Activated CD4-positive, alpha-beta T cell treated with anti-CD3 and anti-CD28 coated beads for 24 hours (primary cell): ENCODE measurements at places on chromosomes 7 and 10.

DNA sequence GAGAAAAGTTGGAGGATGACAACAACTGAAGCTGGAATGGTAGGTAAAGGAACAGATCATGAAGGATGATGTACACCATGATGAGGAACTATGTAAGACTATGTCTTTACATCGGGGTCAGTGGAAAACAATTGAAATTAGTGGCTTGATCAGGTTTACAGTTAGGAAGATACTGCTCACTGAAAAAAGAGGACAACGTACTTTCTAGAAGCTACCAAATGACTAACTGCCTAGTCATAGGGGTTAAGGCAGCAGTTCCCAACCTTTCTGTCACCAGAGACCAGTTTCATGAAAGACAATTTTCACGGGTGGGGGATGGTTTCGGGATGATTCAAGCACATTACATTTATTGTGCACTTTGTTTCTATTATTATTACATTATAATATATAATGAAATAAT is 91.6 kb upstream of the ANKRD1 start:
- no peak for DNase-seq

GRCh38 chr10:62708569-62708968 is 96.0 kb upstream of the ADO start:
- DNase-seq = no peak

DNA sequence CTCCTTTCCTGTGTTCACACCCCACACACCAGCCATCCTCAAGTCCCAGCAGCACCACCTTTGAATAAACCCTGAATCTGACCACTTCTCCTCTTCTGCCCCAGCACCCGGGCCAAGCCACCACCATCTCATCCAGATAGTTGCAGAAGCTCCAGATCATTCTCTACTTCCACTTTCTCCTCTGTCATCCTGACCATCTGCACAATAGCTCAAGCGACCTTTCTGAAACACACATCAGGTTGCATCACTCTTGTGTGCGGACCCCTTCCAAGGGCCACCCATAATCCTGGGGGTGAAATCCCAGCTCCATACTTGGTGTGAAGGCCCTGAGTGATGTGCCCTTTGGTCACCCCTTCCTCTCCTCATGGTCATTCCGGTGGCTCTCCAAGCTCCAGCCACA is 187.4 kb upstream of the GALNT17 start:
- no peak for DNase-seq

DNA sequence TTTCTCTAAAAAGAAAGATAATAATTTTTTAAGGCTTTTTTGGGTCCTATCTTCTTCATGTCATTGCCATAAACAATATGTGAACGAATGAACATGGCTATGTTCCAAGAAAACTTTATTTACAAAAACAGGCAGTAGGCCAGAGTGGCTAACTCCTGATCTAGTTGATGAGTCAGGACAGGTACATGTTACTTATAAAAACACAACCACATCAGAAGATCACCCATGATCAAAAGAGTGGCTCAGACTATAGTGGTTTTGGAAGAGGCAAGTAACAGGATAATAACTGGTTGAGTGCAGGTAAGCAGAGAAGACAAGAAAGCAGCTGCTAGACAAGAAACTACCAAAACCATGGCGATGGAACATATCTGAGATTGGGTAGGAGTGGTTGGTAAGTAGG is 468.7 kb downstream of the KCNMA1 start:
- no peak for DNase-seq

GRCh38 chr10:125284875-125285597 is 124.7 kb upstream of the CTBP2 start:
- DNase-seq = no peak

- no peak for DNase-seq
Measured at GRCh38 chr7:80790877-80791276, 128.0 kb downstream of the SEMA3C start.

DNA sequence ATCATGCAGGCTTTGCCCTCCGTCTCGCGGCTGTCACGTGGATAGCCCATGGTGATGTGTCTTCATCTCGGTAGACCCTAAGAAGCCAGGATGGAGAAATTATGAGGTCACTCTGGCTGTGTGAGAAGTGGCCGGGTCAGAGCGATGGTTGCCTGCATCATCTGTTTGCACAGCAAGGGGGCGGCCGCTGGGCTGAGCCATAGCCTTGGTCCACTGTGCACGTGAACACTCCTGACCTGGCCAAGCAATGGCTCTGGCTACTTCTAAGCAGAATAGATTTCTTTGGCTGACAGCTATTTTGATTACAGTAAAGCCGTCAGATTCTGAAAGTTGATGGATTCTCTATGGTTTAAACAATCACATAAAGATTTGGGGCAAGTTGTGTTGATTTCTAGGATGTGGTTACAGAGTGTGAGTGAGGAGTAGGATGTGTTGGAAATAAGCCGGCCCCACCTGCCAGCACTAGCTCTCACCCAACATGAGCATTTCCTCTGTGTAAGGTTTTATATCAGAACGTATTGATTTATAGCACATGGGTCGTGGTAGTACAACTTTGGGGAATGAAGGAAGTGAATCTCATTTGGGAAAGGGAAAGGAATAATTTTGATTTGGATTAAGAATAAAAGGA is 214.4 kb upstream of the GPR26 start:
- no peak for DNase-seq

DNA sequence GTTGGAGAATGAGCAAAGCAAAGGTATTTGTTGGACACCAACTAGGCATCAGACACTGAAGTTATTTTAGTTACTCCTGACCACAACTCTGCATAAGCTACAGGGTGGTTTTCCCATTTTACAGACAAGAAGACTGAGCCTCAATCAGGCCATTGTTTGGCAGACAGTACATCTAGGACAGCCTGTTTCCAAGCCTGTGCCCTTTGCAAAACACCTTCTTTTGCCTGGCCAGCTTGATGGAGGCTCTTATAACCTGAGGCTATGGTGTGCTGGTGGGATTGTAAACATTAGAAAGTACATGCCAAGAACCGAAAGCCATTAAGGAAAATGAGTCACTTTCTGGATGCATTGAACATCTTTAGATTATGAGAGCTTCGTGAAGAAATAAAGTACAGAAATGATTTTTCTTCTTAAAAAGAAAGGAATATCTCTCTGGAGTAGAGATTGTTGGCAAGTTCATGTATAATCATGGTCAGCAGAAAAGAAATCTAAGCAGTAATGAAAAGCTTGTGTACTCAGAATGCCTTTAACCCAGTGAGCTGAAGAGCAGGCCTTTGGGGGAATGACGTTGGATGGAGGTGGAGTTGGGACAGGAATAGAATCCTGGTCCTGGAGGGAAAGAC is 140.6 kb downstream of the KIAA1217 start:
- DNase-seq = no peak

GRCh38 chr10:114611617-114612016 is 46.5 kb downstream of the ABLIM1 start:
- DNase-seq = no peak

DNA sequence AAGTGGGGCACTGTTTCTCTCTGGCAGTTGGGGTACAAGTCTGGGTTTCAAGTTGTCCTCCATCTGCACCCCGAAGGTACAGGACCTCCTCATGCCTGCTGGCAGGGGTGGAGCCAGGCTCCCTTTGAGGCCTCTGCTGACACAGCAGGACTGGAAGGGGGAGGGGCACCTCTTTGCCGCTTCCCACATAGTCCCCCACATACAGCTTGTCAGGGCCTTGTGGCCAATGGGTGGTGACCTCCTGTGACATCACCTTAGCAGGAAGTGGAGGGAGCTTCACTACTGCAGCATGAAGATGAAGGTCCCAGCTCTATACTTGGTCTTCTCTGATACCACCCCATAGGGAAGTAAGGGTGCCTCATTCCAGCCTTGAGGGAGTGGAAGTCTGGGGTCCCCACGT is 167.8 kb downstream of the RAMP3 start:
- DNase-seq = no peak

DNA sequence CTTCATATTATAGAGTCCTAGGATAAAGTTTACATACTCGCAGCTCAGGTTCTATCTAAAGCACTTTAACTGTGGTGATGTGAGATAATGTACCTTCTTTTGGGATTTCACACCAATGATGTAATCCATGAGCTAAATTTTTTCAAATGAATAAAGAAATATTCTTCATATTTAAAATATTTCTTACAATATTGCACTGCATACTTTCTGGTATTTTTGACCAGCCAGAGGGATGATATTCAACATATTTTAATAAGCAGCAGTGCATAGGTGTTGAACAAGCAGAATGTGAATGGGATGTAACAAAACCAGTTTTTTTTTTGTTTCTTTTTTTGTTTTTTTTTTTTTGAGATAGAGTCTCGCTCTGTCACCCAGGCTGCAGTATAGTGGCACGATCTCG is 73.2 kb upstream of the TRIM24 start:
- DNase-seq = no peak

- no peak for DNase-seq
Measured at GRCh38 chr10:124308056-124308645, 110.6 kb downstream of the OAT start.

DNA sequence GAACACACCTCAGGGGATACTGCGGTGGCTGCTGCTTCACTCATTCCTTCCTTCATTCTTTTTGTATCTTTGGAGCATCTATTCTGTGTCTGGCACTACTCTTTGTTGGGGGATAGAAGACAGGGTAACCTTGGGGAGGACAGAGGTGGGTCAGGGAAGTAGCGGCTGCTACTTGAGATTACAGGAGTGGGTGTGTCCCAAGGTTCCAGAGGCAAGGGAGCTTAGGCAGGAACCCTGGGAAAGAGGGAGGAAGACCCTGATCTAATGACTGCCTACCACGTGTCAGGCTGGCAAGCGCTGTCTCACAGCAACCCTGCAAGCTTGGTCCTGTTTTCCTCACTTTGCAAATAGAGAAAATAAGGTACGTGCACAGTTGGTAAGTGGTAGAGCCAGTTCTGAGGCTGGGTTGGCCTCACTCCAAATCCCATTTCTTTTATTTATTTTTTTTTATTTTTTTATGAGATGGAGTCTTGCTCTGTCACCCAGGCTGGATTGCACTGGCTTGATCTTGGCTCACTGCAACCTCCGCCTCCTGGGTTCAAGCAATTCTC is 985.9 kb upstream of the ZNF722 start:
- no peak for DNase-seq

- DNase-seq = no peak
Measured at GRCh38 chr10:87054373-87055295, 34.5 kb downstream of the FAM25A start.

DNA sequence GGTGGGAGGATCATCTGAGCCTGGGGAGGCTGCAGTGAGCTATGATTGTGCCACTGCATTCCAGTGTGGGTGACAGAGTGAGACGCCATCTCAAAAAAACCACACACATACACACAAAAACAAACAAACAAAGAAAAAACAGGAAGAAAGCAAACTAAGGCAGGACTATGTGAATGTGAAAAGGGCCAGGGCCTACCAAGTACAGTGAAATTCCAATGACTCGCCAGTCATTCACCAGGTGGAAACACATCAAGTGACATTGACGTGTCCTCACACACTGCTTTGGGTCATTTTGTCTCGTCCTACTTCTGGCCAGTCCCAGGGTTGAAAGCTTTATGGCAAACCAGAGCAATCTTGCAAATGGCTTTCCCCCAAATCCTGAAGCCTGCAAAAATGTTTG is 79.9 kb downstream of the HIP1 start:
- no peak for DNase-seq

GRCh38 chr7:885893-886625 is 9.7 kb downstream of the GET4 start:
- DNase-seq = no peak

DNA sequence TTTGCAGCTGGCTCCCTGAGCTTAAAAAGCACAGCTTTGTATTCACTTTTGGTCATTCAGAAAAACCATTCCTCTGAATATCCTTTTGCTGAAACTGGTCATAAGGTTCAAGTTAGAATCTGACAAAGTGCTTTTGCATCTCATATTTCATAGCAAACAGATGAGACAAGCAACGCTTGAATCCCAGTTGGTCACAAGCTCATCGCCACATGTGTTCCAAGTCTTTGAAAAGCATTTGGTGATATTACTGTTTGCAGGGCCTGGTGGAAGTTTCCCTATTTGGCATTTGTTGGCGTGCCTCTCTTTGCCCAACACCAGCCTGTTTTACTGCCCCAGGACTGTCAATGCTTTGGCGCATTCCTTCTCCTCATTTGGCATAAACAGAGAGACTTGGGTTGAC is 10.3 kb downstream of the TACC2 start:
- no peak for DNase-seq

- DNase-seq = no peak
Measured at GRCh38 chr7:27802999-27803398, 63.0 kb downstream of the TAX1BP1 start.

GRCh38 chr7:134710854-134711624 is 64.4 kb downstream of the BPGM start:
- peak; percentile 7 for DNase-seq

- no peak for DNase-seq
Measured at GRCh38 chr7:143487566-143487965, 9.9 kb downstream of the TAS2R41 start.

- DNase-seq = no peak
Measured at GRCh38 chr10:36198322-36198721, 556.2 kb upstream of the FZD8 start.

DNA sequence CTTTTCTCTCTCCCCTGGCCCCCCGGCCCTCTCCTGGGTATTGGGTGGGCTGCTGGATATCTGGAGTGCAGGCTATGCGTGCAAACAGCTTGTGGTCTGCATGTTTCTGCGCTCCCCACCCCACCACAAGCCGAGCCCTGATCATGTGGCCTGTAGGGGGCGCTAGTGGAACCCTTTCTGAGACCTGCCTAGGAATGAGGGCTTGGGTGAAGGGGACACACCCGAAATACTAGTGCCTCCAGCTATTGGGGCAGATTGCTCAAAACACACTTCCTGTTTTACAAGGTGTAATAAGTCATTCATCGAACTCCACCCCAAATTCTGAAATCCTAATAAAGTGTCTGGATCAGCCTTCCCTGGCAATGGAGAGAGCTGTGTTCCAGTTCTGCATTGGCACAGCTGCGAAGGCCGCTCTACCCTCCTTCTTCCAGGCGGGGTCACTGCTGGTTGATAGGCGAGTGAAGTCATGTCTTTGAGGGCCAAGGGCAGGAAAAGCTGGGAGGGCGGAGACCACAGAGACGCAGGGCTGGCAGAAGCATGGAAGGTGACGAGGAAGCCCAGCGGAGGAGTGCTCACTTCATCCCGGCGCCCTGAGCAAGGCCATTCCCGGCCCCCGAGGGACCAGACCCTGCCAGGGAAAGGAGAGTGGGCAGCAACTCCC is 19.8 kb upstream of the PRRT4 start:
- DNase-seq = peak; percentile 44

DNA sequence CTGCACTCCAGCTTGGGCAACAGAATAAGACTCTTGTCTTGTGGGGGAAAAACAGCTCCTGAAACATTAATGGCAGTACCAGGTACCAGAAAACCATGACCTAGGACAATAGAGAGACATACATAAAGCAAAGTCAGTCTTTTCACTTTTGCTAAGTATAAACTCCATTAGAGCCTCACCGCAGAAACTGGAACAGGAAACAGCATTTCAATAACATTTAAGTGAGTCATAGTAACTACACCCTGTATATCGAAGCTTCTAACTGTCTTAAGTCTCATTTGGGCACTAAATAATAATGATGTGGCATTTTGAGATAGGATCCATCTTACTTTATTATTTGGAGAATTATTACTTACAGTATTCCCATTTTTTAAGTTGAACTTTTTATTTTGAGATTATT is 517.8 kb upstream of the CELF2 start:
- DNase-seq = no peak
